ENCODE measurements at places on chromosomes 7 and 10.

GRCh38 chr7:1897076-1897860, 227.2 kb downstream of the ELFN1 start:
- DNase-seq: no peak

GRCh38 chr7:133253519-133253875, 619 bp downstream of the EXOC4 start:
- no peak for DNase-seq

- no peak for DNase-seq
Measured at GRCh38 chr10:113425541-113425951, 127.3 kb upstream of the HABP2 start.

GRCh38 chr7:149784251-149784608, 10.8 kb upstream of the ZNF467 start:
- DNase-seq: no peak

DNA sequence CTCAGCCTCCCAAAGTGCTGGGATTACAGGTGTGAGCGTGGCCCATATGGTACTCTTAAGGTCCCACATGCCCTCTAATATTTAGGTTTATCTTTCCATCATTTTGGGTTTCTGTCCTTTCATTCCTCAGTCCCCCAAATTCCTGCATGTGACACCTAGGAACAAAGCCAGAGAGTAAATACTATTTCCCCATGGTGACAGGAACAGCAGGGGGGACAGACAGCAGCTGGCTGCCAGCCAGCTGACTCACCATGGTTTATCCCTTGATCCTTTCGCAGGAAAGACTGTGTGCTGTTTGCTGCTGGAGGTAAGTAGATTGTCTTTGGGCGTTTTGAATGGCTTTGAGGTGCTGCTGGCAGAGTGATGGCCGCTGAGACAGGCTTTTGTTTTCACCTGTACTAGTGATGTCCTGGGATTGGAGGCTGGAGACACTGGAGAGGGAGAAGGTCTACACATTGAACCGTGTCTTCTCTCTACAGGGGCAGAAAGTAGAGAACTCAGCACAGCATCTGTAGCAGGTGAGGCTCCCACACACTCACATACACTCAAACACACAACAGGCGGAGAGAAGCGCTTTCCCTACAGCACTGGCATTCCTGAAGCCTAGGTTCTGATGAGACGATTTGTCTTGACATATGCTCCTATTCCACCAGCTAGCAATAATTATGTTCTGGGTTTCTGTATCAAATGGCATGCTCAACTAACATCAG, 83.7 kb upstream of the EFCAB10 start:
- no peak for DNase-seq

DNA sequence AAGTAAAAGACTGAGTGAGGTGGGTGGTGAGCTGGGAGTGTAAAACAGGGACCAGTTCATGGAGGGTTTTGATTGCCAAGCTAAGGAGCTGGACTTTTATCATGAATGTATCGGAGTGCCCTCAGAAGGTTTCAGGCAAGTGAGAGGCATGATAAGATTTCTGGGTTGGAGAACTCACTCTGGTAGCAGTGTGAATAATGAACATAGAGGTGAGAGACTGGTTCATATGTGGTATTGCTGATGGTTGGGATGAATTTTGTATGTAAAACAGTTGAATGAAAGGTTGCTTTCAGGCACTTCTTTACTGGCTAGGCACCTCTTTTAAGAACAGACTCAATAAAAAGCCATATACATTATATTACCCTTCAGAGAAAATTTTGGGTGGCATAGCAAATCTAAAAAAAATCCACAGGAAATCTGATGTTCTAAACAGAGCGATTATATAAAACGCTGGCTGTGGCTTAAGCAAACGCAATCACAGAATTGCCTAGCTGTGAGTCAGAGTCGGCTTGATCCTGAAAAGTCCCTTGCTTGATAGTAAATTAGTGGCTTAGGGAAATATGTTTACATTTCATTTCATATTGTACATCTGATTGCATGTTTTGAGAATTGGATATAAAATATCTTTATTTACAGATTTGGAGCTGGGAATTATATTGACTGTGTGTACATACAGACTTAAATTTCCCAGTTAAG, 92.9 kb upstream of the HDAC9 start:
- no peak for DNase-seq

DNA sequence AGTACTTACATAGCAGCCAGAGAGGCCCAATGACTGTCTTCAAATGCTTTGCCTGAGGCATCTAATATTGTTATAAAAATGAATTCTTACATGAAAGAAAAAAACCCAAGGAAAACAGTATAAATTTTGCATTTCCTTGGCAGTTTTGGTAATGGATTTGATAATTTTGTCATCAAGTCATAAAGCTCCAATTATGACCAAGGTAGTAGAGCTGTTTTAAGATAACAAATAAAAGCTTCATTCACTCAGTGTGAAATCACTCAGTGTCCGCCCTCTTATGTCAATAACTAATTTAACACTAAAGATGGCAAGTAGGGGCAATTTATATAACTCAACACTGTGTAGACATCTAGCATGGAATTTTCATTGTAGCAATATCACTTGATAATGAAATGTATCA, 193.9 kb downstream of the ANKRD7 start:
- DNase-seq: no peak

- DNase-seq: no peak
Measured at GRCh38 chr10:92574548-92575261, 812 bp upstream of the IDE start.

DNA sequence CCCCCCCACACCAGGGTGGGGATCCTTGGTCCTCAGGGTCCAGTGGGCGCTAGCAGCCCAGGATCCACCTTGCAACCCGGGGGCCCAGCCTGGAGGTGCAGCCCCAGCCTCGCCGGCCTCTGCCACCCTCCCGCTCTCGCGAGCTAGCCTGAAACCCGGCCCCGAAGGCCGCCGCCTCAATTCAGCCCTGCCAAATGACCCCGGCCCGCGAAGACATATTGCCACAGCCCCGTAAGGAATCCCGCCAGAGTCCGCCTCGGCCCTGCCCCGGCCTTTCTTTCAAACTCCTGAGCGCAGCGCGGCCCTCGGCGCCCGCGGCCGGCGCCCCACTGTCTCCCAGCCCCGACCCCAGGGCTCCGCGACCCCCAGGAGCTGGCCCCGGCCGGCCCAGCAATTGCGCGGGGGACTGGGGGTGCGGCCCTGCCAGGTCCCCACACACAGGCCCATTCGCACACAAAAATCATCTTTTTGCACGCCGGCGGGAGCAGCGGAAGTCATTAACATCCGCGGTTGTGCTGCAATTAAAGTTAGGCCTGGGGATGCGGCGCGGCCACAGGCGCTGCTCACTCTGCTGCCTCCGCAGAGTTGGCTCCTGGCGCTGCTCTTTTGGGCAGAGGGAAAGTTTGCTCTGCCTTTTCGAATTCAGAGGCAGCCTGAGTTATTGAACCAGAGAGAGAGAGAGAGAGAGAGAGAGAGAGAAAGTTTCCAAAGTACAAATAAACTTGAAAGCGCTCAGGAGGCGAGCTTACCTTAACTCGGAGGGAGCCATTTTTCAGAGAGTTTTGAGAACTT, 4.0 kb downstream of the HOXA5 start:
- no peak for DNase-seq

DNA sequence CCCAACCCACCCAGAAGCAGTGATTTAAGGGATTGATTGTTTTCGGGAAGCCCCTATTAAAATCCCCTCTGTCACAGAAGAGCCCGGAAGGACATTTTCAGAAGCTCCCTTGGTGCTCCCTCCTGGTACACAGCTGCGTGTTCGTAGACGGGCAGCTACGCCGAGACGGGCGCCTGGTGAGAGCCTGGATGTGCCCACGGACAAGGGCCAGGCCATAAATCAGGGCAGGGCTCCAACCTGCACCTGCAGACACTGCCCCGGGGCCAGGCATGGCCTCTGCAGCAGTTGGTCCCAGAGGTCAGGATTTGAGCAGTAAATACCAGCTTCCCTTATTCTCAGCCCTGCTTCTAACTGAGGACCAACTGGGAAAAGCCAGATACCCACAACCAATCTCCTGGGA, 106.8 kb downstream of the PAXIP1 start:
- no peak for DNase-seq

- DNase-seq: no peak
Measured at GRCh38 chr7:87926581-87927461, 7.2 kb upstream of the ADAM22 start.

DNA sequence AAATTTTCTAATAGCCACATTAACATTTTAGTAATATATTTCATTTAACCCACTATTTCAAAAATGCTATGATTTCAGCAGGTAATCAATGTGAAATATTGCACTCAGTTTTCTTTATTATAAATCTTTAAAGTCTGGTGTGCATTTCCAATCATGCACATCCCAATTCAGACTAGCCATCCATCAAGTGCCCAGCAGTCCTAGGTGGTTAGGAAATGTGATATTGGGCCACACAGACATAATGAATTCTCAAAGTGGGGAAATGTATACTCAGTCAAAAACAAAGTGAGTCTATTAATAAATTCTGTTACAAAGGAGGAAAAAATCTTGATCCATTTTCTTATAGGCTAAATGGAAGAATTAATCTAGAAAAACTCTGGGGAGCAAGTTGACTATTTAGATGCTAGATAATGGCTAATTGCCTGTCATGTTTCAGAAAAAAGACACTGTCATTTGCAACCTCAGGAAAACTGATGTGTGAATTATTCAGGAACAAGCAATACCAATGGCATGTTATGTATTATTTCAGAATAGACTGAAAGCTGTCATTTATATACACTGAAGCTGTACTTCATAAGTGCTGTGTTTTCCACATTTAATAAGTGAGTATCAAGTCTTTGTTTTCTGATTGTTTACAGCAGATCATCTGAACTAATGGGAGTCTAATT, 629.1 kb upstream of the ADARB2 start:
- DNase-seq: no peak

DNA sequence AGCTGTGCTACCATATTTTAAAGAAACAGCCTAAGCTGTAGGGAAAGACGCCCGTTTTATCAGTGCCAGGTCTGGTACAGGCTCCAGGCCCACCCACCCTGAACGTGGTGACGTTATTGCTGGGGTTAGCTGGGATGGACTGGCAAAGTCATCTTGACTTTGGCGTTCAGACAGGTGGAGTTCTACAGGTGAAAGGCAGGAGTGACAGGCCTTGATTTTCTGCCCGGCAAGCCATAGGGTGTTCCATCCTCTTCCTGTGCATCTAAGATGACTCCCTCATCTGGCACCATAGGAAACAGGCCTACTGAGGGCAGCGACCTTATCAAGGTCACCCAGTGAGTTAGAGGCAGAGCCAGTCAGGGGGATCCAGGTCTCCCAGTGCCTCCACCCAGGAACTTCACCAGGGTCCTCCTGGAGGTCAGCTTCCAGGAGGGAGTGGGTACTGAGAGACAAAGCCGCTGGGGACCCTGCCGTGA, 41.6 kb downstream of the HK1 start:
- no peak for DNase-seq

GRCh38 chr10:76357726-76358415, 926.4 kb downstream of the LRMDA start:
- no peak for DNase-seq

GRCh38 chr7:149455175-149455950, 5.5 kb downstream of the ZNF777 start:
- no peak for DNase-seq

DNA sequence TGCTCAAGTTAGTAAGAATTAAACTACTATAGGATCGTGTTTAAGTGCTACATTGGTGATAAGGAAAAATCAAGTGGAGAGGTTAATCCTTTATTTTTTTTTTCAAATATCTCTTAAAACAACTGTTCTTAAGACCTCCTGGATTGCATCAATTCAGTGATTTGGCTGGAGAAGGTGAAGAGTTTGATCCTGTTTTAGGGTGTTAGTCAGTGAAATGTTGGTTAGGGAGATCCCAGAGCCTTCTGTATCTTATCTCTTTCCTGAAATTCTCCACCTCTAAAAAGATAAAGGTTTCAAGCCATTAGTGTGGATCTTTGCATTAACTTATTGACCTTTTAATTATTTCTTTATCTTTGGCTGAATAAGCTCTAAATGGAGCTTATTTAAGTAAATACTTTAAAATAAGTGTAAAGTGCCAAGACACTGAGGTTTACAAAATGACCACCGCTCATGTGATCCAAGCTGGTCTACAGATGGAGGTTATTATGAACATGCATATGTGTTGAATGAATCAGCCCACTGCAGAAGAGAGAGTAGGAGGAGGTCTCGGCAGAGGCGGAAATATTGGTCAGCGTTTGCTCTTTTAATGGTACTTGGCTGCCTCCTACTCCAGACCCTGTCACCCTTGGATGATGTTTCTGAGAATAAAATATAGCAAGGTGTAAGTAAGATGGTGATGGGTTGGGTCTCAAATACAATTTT, 51.8 kb upstream of the BMPER start:
- no peak for DNase-seq

DNA sequence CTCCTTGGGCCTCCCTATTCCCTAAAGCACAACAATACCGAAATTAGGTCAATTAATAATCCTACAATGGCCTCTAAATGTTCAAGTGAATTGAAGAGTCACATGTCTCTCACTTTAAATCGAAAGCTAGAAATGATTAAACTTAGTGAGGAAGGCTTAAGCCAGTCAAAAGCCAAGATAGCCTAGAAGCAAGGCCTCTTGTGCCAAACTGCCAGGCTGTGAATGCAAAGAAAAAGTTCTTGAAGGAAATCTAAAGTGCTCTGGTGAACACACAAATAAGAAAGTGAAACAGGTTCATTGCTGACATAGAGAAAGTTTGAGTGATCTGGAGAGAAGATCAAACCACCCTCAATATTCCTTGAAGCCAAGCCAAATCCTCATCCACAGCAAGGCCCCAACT, 57.2 kb downstream of the SLC29A4 start:
- no peak for DNase-seq

DNA sequence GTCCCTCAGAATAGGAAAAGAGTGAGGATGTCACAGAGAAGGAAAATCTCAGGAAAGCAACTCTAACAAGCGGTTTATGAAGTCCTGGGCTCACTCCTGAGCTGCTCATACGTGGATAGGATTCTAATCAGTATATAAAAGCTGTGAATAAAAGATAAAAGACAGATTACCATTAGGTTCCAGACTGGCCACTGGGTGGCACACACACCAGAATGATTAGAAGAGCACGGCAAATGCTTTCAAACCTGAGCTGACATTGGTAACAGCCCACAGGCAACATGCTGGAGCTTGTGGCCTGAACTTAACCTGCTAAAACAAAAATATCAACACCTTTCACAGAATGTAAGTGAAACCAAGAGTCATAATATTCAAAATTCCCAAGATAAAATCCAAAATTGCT, 370.8 kb downstream of the GRID1 start:
- no peak for DNase-seq

GRCh38 chr7:123633553-123633952, 22.1 kb upstream of the LMOD2 start:
- DNase-seq: no peak

GRCh38 chr10:100020886-100021253, 11.1 kb upstream of the DNMBP start:
- DNase-seq: no peak

All from sigmoid colon (tissue), 7 donors.